ENCODE measurements at places on chromosomes 7 and 10. TPM values are rescaled to one million over a fixed set of nuclear protein-coding genes. Genes with fewer than 3 reads are reported as not detected.
A peak's percentile ranks its signal among the peaks of the same experiment; 100 is the strongest.

The XPNPEP1 gene
- total RNA-seq: 36.0 TPM

DNA sequence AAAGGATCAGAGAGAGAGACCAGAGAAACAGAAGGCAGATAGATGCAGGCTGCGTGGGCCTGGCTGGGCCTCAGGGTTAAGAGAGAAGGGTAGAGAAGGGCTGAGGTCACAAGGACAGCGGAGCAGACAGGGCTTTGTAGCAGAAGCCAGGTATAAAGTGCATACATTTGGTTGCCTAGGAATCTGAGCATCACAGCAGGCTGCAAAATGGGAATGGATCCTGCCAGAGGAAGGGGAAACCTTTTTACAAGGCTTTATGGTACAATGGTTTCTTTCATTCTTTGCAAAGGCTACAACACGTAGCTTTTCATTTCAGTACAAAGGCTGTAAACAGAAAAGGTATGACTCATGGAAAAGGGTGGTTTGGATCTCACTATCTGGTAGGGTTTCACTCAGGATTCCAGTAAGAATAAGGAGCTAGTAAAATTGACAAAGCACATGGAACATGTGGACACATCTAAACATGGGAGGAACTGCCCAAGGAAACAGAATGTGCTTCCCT lies 275.1 kb downstream of the DOCK4 start:
- no peaks in the 10 kb centered on the region for H3K4me1 ChIP-seq
- no peaks in the 10 kb centered on the region for H3K27me3 ChIP-seq
- H3K27ac ChIP-seq: no peak overlapping the region
- no peak overlapping the region for H3K4me3 ChIP-seq
- no peak for DNase-seq
- no peaks in the 10 kb centered on the region for H3K36me3 ChIP-seq

DNA sequence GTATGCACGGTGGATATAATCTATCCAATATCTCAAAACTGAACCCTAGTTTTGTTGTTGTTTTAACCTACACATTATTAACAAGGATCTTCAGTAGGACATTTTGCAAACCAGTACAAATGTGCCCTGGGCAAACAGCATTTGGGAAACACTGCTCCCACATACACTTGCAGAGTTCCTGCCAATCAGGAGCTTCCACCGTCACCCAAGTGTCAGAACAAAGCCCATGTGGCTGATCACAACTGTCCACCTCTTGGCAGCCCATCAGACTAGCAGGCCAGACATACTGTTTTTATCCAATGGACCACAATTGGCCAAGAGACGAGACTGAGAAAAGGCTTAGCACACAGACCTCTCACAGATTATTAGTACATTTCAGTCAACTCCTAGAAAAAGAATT lies 200.4 kb downstream of the FAM107B start:
- no peaks in the 10 kb centered on the region for H3K27me3 ChIP-seq
- H3K4me3 ChIP-seq: no peak overlapping the region
- H3K4me1 ChIP-seq: peaks cover 36% of the 10 kb centered on the region
- no peak overlapping the region for H3K27ac ChIP-seq
- H3K36me3 ChIP-seq: no peaks in the 10 kb centered on the region
- DNase-seq: no peak

- no peak for DNase-seq
- H3K4me1 ChIP-seq: peaks cover 16% of the 10 kb centered on the region
- H3K36me3 ChIP-seq: peaks cover 37% of the 10 kb centered on the region
Measured at GRCh38 chr7:128835790-128836641, 5.8 kb downstream of the FLNC start.

- H3K4me1 ChIP-seq: no peaks in the 10 kb centered on the region
- DNase-seq: no peak
- H3K27ac ChIP-seq: no peak overlapping the region
- H3K27me3 ChIP-seq: no peaks in the 10 kb centered on the region
Measured at GRCh38 chr7:75818472-75818871, 4.9 kb upstream of the CCL24 start.

The PSMC2 gene
- total RNA-seq: 85.8 TPM

DNA sequence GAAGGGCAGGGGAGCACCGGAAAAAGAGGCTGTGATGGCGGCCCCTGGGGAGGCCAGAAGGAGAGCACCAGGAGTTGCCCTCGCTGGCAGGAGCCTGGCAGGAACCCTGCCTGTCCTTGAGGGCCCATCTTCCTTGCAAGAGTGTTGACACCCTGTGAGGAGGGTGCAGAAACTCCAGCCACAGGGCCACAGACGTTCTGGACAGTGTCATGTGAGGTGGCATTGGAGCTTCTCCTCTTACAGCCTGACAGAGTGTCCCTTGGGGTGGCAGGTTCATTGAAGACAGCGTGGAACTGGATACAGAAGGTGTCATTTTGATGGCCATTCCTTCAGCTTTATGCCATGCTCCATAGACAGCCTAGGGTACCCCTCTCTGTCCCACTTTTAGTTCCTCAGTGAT lies 54.2 kb downstream of the RBM20 start:
- no peak overlapping the region for H3K27ac ChIP-seq
- no peaks in the 10 kb centered on the region for H3K27me3 ChIP-seq
- no peak overlapping the region for H3K4me3 ChIP-seq
- no peak for DNase-seq

GRCh38 chr7:118214051-118214832 lies 10.3 kb upstream of the ANKRD7 start:
- H3K36me3 ChIP-seq: no peaks in the 10 kb centered on the region
- DNase-seq: peak; percentile 19
- peak overlapping the region; percentile 73 for H3K4me3 ChIP-seq
- no peaks in the 10 kb centered on the region for H3K27me3 ChIP-seq
- H3K4me1 ChIP-seq: peaks cover 20% of the 10 kb centered on the region
- H3K27ac ChIP-seq: peak overlapping the region; percentile 33

DNA sequence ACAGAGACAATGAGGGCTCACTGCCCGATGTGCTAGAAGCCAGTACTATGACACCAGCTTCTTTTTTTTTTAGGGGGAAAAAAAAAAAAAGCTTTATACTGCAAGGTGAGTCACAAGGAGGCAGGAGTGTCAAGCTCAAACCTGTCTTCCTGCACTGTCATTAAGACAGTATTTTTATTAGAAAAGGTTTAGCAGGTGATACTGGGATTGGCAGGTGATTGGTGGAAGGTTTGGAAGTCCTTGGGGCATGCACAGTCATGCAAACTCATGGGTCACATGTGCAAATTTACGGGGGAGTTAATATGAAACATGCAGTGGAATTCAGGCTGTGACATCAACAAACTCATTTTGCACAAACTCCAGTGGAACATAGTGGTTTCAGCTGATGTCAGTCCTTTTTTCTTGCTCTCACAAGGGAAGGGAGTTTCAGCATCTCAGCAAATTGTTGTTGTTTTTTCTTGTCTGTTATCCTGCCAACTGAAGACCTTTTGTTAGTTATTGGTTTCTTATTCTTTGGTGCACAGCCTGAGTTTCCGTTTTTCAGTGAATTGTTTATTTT lies 530.6 kb downstream of the ANKRD7 start:
- DNase-seq: no peak
- H3K27ac ChIP-seq: no peak overlapping the region
- H3K4me3 ChIP-seq: no peak overlapping the region
- no peaks in the 10 kb centered on the region for H3K4me1 ChIP-seq
- H3K36me3 ChIP-seq: no peaks in the 10 kb centered on the region

DNA sequence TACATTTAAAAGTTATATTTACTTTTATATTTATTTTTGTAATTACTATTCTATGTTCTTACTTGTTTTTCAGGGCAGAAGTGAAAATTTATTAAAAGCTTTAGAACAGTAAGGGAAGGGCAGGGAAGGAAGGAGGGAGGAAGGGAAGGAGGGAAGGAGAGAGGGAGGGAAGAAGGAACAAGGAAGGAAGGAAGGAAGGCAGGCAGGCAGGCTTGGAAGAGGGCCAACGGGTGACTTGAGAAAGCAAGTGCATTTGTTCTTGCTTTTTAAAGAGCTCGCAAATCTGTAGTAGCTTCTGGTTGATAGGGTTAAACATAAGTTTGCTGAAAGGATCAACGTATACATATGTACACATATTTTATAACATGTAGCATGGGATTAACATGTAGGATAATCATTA lies 725.3 kb upstream of the FZD8 start:
- no peak overlapping the region for H3K4me3 ChIP-seq
- no peaks in the 10 kb centered on the region for H3K27me3 ChIP-seq
- DNase-seq: no peak
- no peaks in the 10 kb centered on the region for H3K4me1 ChIP-seq

The PROSER2 gene
- 9.5 TPM for total RNA-seq

The PKD2L1 gene
- not detected for total RNA-seq

DNA sequence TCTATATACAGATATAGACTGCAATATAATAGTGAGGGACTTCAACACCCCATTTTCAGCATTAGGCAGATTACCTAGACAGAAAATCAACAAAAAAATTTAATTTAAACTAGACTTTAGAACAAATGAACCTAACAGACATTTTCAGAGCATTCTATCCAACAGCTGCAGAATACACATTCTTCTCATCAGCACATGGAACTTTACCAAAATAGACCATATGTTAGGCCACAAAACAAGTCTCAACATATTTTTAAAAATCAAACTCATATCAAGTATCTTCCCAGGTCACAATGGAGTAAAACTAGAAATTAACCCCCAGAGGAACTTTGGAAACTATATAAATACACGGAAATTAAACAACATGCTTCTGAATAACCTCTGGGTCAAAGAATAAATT lies 169.6 kb downstream of the MTERF1 start:
- H3K4me1 ChIP-seq: no peaks in the 10 kb centered on the region
- H3K36me3 ChIP-seq: no peaks in the 10 kb centered on the region
- DNase-seq: no peak
- no peak overlapping the region for H3K27ac ChIP-seq
- H3K4me3 ChIP-seq: no peak overlapping the region

DNA sequence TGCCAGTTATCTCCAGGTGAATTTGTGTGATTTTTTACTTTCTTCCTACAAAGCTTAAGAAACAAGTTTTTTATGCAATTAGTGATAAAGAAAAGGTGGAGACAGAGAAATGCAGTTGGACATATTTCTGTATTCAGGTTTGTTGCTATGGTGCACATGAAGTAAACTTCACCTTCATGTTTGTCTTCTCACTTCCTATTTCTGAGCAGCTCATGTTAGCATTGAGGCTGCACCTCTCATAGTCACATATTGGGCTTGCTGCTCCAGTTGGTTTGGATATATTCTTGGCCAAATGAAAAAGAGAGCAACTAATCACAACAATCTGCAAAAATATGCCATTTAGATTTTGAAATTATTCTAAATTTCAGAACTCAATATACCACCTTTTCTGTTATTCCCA lies 475.6 kb upstream of the ZWINT start:
- no peak overlapping the region for H3K27ac ChIP-seq
- no peaks in the 10 kb centered on the region for H3K4me1 ChIP-seq
- DNase-seq: no peak
- no peak overlapping the region for H3K4me3 ChIP-seq
- no peaks in the 10 kb centered on the region for H3K27me3 ChIP-seq

DNA sequence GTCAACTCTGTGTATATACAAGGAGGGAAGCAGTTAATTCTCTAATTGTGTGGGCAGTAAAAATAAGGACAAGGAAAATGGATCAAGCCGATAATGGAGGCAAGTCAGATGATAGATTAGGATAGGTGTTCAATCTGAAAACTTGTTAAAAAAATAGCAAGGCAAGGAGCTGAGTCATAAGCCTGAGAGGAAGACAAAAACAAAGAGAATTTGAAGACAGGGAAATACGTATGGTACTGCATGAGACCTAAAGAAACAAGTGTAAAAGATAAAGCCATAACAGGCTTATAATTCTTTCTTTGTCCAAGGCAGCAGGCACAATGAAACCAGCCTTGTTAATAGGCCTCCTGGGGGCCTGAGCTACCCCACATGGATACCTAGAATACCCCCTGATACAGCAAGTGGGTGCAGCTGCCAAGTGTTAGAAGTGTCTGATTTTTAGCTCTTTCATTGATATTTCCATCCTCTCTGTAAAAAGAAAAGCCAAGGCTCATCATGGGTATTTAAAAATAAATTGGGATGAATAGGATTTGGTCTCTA lies 1570.6 kb upstream of the LRRTM3 start:
- no peaks in the 10 kb centered on the region for H3K27me3 ChIP-seq
- no peak overlapping the region for H3K27ac ChIP-seq
- no peak overlapping the region for H3K4me3 ChIP-seq
- no peaks in the 10 kb centered on the region for H3K4me1 ChIP-seq
- no peaks in the 10 kb centered on the region for H3K36me3 ChIP-seq

The C7orf57 gene
- not detected for total RNA-seq

- no peak overlapping the region for H3K27ac ChIP-seq
- DNase-seq: no peak
- H3K27me3 ChIP-seq: no peaks in the 10 kb centered on the region
- no peaks in the 10 kb centered on the region for H3K4me1 ChIP-seq
- peak overlapping the region; percentile 28 for H3K4me3 ChIP-seq
Measured at GRCh38 chr7:157854066-157854891, 517.5 kb downstream of the DNAJB6 start.

DNA sequence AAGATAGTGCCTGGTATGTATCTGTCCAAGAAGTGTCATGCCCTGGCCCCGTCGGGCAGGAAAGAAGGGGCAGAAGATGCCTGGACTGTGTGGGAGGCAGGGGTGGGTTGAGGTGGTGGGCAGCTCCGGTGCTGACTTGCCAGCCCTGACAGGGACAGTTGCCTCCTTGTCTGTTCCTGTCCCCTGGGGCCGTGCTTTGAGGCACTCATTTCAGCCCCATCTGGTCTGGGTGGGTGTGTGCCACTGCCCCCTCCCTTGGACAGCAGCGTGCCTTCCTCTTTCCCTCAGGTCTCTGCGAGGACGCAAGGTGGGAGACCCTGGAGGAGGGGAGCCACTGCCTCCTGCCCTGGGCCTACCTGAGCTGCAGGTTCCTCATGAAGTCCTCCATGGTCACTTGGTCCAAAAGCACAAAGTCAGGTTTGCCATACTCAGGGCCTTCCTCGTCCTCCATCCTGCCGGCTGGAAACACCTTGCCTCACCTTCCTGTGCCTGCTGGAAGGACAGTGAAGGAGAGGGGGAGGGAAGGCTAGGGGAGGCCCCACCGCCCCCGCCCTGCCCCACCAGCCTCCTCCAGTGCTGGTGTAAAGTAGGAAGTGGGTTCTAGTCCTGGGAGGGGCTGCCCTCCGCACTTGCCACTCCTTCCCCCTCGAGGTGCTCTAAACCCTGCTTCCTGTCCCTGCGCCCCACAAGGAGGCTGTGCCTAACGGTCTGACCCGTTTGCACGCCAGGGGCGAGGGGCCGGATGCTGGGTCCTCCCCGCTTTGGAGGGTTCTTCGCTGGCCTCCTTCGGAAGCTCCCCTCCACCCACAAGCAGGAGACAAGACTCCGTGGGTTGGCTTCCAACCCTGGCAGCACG lies at the start of gene MYO1G:
Gene MYO1G, minus strand, starts transcription at position 505 of the 856 bp plus-strand sequence. Its CDS starts 54 bp downstream, at position 451.
- H3K4me3 ChIP-seq: peak within 1 kb of the TSS; percentile 56
- peak within 1 kb of the TSS; percentile 64 for H3K27ac ChIP-seq
- peaks cover 11% of the 10 kb centered on the region for H3K36me3 ChIP-seq
- no peak for DNase-seq

DNA sequence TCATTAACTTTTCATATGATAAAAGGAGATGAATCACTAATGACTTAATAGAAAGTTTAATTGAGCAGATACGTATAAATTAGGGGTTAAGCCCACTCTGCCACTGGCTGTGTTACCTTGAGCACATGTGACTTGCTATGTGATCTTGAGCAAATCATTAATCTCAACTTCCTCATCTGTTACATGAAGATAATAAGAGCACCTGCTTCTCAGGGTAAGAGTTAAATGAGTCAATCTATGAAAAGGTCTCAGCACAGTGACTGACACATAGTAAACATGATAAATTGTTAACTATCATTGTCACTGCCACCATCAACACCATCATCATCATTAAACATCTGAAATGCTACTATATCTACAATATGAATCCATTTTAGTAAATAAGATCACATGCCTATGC lies 110.8 kb downstream of the TPK1 start:
- H3K27me3 ChIP-seq: no peaks in the 10 kb centered on the region
- H3K4me1 ChIP-seq: peaks cover 28% of the 10 kb centered on the region
- no peak overlapping the region for H3K27ac ChIP-seq
- peak overlapping the region; percentile 57 for H3K4me3 ChIP-seq
- H3K36me3 ChIP-seq: no peaks in the 10 kb centered on the region

Measured in thoracic aorta (tissue), 2 donors.